ENCODE measurements at places on chromosomes 5 and 9. TPM values are rescaled to one million over a fixed set of nuclear protein-coding genes. Genes with fewer than 3 reads are reported as not detected.

DNA sequence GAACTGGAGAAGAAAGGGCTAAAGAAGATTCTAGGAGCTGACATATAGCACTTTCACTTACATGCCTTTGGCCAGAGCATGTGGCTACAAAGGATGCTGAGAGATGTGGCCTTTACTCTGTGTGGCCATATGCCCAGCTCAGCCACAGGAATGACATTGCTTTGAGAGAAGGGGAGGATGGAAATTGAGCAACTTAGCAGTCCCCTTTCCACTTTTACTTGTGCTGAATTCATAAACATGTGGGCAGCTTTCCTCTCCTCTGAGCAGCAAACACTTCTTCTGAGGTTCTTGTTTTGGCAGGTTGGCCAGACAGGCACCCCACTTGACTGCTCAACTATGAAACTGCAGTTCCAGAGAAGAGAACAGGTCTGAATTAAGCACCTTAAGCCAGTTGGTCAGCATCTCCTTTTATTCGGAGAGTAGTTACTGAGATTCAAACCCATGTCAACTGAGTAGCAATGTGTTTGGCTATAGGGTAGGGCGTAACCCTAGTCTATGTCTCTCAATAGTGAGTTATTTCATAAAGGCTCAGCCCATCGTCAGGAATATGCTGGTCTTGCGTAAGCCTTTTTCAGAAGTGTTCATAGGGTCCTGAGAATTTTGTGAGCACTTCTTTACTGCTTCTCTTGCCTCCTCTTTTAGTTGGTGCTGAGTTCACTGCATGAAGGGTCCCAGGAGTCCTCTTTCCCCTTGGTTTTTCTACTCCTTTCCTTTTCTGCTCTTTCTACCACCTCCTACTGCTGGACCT is 134.5 kb downstream of the PALM2AKAP2 start:
- H3K4me1 ChIP-seq = peaks cover 19% of the 10 kb centered on the region
- H3K4me3 ChIP-seq = no peak overlapping the region
- H3K36me3 ChIP-seq = no peaks in the 10 kb centered on the region
- no peak overlapping the region for H3K27ac ChIP-seq

DNA sequence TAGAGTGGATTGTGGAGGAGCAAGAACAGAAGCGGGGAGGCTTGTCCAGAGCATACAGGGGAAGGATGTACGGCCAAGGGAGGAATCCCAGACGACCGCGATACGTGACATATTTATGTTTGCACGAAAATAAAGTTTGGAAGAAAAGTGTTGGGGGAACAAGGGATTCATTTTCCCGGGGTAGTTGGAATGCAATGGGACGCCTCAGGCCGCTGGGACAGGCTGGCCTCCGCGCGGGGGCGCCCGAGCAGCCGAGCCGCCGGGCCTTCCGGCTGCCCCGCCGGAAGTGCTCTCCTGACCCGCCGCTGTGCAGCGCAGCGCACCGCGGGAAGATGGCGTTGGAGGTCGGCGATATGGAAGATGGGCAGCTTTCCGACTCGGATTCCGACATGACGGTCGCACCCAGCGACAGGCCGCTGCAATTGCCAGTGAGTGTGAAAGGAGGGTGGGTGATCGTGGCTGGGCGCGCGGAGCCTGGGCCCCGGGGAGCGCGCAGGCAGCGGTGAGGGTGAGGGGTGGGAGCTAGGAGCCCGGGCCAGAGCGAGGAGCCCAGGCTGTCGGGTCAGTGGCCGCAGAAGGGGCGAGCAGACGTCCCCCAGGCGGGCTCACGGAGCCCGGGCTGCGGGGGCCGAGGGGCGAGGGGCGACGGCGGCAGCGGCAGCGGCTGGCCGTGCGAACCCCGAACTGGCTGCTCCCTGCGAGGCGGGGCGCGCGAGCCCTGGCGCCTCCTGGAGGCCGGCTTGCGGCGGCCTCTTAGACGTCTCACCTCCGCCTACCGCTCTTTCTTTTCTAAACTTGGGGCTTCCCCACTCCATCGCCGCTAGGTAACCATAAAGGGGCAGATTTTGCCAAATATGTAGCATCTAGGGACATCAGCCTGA is at the start of gene PHAX:
Gene PHAX, plus strand, starts transcription at position 317 of the 881 bp plus-strand sequence. Its CDS starts 16 bp downstream, at position 333.
- H3K4me3 ChIP-seq = peak within 1 kb of the TSS; percentile 74
- no peak for DNase-seq
- H3K27me3 ChIP-seq = no peaks in the 10 kb centered on the region

Gene ZBTB43
- total RNA-seq = 15.4 TPM

DNA sequence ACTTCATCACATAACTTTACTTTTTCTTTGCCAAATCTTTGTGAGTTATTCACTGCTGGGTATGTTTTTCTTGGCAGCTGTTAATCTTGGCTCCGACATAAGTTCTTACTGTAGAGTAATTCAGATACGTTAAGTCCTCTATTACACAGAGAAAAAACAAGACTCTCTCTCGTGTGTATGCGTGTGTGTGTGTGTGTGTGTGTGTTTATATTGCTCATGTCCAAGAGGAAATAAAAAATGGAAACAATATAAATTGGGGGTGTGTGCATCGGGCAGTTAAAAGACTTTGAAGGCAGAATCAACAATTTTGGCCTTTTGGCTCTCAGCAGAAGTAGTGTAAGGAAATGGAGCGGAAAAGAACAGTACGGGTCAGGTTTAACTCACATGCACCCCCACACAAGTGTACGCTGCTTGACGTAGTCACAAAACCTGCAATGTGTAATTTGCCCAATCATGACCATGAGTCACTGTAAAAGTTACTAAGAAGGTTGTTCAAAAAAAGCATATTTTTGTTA is 67.2 kb upstream of the IFNE start:
- H3K36me3 ChIP-seq = peaks cover 85% of the 10 kb centered on the region
- no peak overlapping the region for H3K4me3 ChIP-seq
- H3K27ac ChIP-seq = peak overlapping the region; percentile 99
- H3K27me3 ChIP-seq = no peaks in the 10 kb centered on the region

Gene CRB2
- 0.07 TPM for total RNA-seq

GRCh38 chr9:120212153-120212852 is 367.7 kb downstream of the CDK5RAP2 start:
- peaks cover 28% of the 10 kb centered on the region for H3K27me3 ChIP-seq
- no peak for DNase-seq
- no peak overlapping the region for H3K4me3 ChIP-seq
- H3K36me3 ChIP-seq = no peaks in the 10 kb centered on the region

DNA sequence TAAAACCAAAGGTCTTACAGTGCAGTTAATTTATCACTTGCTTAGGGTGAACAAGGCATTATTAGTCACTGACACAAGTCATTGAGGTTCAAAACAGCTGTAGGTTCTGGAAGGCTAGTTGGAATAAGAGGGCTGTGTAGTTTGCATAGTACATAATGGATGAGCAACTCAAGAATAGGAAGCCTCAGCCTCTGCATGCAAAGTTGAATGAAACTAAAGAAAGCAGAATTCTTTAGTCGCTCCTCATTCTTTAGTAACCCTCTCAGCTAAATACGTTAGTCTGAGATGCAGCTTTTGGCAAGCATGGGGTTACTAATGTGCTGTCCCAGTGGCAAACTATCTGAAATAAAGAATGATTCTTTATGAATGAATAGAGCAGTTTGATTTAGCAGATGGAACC is 74.2 kb downstream of the ADGRV1 start:
- no peaks in the 10 kb centered on the region for H3K27me3 ChIP-seq
- H3K27ac ChIP-seq = no peak overlapping the region
